T-helper 2 cell treated with Interferon-gamma antibody and Interleukin-4, amounts not matched to agents 5 μg/mL and 100 μg/mL, for 36 hours (primary cell): ENCODE measurements at places on chromosomes 5 and 9.

DNA sequence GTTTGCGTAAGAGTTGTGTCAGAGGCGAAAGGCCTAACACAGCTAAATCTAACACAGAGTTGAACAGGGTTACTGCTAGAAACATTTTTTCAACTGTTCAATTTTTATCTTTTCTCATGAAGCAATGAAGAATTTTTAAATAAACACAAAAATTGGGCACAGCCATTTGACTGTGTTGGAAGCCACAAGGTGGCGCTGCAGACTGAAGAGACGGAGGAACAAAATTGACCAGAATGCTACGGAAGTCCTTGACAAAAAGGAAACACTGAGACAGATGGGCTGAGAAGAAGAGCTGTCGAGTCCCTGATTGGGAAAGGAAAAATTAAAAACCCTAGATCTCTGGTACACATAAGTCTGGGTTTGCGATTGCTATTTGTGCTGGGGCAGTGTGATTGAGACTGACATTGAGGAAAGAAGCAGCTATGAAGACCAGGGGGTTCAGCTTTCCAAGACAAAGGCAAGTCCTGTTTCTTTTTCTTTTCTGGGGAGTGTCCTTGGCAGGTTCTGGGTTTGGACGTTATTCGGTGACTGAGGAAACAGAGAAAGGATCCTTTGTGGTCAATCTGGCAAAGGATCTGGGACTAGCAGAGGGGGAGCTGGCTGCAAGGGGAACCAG, at the start of gene PCDHB9:
TSS of gene PCDHB9 (plus strand) at position 265 of the 616 bp plus-strand sequence. CDS start at position 423, 158 bp downstream.
- no peak within 1 kb of the TSS for H3K27ac ChIP-seq
- H3K36me3 ChIP-seq: peaks cover 11% of the 10 kb centered on the region
- H3K4me1 ChIP-seq: peaks cover 2% of the 10 kb centered on the region
- peak within 1 kb of the TSS; percentile 58 for H3K4me3 ChIP-seq
- no peaks in the 10 kb centered on the region for H3K27me3 ChIP-seq

DNA sequence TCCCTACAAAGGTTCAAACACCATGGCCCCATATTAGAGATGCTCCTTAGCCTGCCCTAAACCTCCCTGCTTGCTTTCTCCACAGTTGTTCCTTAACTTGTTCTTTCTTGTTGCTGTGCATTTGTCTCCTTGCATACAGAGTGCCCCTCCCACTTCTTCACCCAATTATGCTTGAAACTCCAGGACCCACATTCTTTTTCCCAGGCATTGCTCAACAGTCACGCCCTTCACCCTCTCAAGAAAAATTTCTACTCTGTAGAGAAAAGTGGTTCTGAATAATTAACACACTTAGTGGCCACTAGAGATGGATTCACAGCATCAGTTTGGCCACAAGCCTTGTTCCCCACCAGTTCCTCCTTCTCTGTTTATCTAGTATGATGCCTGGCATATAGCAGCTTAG, 57.7 kb downstream of the NREP start:
- H3K4me1 ChIP-seq: peaks cover 12% of the 10 kb centered on the region
- peaks cover 14% of the 10 kb centered on the region for H3K27me3 ChIP-seq
- no peak for DNase-seq

- no peak overlapping the region for H3K27ac ChIP-seq
- H3K27me3 ChIP-seq: no peaks in the 10 kb centered on the region
- H3K4me3 ChIP-seq: no peak overlapping the region
- no peak for DNase-seq
Measured at GRCh38 chr9:126548312-126548711, 65.4 kb upstream of the LMX1B start.

GRCh38 chr5:5295351-5295750, 127.1 kb upstream of the ICE1 start:
- H3K4me1 ChIP-seq: no peaks in the 10 kb centered on the region
- DNase-seq: no peak
- no peak overlapping the region for H3K27ac ChIP-seq
- no peaks in the 10 kb centered on the region for H3K27me3 ChIP-seq
- no peaks in the 10 kb centered on the region for H3K36me3 ChIP-seq

- no peak overlapping the region for H3K27ac ChIP-seq
- peaks cover 9% of the 10 kb centered on the region for H3K36me3 ChIP-seq
- no peaks in the 10 kb centered on the region for H3K4me1 ChIP-seq
- DNase-seq: no peak
- H3K4me3 ChIP-seq: no peak overlapping the region
- no peaks in the 10 kb centered on the region for H3K27me3 ChIP-seq
Measured at GRCh38 chr9:123064716-123065115, 31.2 kb downstream of the GPR21 start.

DNA sequence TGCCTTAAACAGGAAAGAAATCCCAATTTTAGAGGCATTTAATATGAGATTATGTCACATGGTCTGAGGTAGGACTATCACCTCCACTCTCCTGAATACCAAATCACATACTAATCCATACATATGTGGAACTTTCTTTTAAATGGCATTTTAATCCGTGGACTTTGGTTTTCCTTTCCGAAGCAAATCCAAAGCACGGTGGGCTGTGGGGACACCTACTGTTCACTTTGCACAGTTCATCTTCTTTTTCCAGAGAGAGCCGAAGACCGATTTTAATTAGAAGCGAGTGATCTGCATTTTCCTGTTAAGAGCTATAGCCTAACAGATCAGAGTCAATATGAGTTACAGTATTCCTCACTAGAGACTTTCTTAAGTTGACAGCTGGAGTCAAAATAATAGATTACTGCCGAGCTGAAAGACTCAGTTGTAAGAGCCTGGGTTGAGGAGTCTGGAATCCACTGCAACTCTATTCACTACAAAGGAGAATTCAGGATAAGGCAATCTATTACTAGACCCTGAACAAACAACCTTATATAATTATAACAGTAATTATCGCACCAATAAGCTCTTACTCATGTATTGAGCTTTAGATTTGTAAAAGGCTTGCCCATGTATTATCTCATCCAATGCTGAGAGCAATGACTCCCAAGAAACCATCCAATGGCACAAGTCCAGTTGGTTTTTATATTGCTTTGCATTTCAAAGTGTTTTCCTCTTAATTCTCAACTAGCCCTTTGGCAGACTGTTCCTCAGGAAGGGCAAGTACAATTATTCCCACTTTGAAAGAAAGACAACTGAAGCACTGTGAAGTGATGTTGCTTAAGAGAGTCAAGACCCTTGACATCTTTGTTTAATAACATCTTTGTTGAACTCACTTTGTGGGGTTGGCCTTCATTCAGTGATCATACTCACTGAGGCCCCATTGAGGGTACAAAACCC, 144.7 kb downstream of the TRPM6 start:
- no peaks in the 10 kb centered on the region for H3K36me3 ChIP-seq
- no peak for DNase-seq
- peaks cover 7% of the 10 kb centered on the region for H3K27me3 ChIP-seq
- H3K4me3 ChIP-seq: no peak overlapping the region

DNA sequence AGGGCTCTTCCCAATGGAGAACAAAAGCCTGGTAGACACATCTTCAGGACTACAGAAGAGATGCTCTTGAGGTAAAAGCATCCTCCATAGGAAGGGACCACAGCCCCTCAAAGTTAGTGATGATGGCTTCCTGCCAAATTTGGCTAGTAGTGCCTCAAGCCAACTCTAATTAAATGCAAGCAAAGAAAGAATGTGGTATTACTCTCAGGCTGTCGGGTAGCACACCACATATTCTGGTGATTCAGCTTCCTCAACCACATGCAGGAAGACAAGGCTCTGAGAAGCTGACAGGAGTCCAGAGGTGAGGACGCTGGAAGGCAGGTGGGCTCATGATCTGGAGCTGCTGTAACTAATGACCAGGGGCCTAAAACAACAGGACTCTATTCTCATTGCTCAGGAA, 37.2 kb upstream of the S1PR3 start:
- H3K4me3 ChIP-seq: no peak overlapping the region
- H3K4me1 ChIP-seq: peaks cover 32% of the 10 kb centered on the region
- H3K36me3 ChIP-seq: no peaks in the 10 kb centered on the region

DNA sequence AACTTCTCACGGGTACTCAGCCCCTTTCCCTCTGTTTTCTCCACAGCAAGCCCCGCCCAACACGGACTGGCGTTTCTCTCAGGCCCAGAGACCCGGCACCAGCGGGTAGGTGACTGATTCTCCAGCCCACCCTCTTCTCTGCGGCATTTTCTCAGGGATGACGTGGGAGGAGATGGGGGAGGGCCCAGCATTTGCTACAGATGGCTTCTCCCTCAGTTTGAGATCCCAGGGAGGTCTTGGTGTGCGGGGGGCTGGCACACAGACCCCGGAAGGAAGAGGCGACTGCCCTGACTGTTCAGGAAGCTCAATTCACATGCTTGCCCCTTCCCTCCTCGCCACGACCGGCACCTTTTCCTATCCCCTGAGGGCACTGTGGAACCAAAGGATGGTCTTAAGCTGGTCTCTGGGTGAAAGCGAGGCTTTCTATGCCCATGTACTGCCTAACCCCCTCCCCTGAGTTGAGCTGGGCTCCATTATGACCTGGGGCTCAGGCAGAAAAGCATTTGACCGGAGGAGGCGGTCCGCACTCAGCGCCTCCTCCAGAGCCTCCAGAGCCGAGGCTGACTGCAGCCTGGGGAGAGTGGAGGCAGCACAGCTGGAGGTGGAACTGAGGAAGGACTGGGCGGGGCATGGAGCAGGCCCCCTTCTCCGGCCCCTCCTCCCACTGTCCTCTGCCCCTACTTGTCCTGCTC, 6.0 kb downstream of the PCDHGC5 start:
- H3K27me3 ChIP-seq: peaks cover 47% of the 10 kb centered on the region
- H3K36me3 ChIP-seq: no peaks in the 10 kb centered on the region
- H3K4me3 ChIP-seq: no peak overlapping the region
- H3K27ac ChIP-seq: no peak overlapping the region
- H3K4me1 ChIP-seq: peaks cover 3% of the 10 kb centered on the region

GRCh38 chr5:40446910-40447309, 232.8 kb upstream of the PTGER4 start:
- H3K4me3 ChIP-seq: no peak overlapping the region
- H3K4me1 ChIP-seq: peaks cover 11% of the 10 kb centered on the region
- H3K27ac ChIP-seq: no peak overlapping the region
- H3K27me3 ChIP-seq: no peaks in the 10 kb centered on the region
- H3K36me3 ChIP-seq: peaks cover 36% of the 10 kb centered on the region
- no peak for DNase-seq

DNA sequence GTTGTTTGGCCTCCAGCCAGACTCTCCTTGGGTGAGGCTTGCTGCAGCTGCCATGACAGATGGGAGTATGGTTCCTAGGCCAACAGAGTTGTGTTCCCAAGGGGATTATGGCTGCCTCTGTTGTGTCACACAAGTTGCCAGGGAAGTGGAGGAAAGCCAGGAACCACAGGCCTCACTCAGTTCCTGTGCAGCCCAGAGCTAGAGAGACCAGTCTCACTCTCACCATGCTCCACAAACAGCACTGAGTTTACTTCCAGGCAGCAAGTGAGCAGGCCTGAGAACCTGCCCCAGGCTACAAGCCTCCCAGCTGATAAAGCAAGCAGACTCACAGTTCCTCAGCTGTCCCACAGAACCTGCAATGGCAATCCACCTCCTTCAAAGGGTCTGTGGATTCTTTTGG, 273.6 kb upstream of the TAS2R1 start:
- H3K4me1 ChIP-seq: no peaks in the 10 kb centered on the region
- no peaks in the 10 kb centered on the region for H3K27me3 ChIP-seq
- no peak overlapping the region for H3K4me3 ChIP-seq
- no peak overlapping the region for H3K27ac ChIP-seq
- no peaks in the 10 kb centered on the region for H3K36me3 ChIP-seq
- no peak for DNase-seq

DNA sequence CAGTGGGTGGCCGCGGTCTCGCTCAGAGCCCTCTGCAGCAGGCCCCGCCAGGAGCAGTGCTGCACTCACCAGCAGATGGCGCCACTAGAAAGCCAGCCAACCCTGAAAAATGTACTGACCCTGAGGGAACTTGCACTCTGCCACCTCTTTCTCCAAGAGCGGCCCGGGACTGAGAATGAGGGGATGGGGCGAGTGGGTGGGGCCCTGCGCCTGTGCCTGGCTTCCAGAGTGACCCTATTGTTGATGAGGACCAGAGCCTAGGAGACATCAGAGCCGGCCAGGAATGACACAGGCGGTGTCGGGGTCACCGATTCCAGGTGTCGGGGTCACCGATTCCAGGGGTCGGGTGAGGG, 2.9 kb upstream of the IL17B start:
- H3K4me3 ChIP-seq: no peak overlapping the region
- H3K36me3 ChIP-seq: no peaks in the 10 kb centered on the region
- peak; percentile 55 for DNase-seq
- H3K27me3 ChIP-seq: no peaks in the 10 kb centered on the region

DNA sequence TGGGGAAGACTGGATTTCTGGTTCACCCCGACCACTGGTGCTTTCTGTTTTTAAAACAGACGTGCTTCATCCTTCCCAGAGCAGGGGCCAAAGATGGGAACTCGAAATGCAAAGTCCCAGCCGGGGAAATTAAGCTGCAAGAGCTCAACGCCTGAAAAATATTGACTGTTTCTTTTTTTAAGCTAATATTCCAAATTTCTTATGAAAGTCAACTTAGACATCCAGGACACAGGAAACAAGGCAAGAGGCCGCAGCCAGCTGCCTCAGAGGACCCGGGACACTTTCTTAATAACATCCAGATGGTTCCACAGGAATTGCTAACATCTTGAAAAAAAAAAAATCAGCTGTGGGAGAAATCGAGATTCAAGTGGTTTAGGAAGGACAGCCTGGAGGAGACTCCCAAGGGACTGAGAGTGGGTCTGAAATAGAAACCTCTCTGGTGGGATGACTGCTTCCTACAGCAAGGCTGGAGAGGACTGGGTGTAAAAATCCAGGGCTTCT, 144.9 kb downstream of the FGF1 start:
- DNase-seq: no peak
- no peaks in the 10 kb centered on the region for H3K36me3 ChIP-seq
- no peaks in the 10 kb centered on the region for H3K4me1 ChIP-seq
- no peak overlapping the region for H3K27ac ChIP-seq

DNA sequence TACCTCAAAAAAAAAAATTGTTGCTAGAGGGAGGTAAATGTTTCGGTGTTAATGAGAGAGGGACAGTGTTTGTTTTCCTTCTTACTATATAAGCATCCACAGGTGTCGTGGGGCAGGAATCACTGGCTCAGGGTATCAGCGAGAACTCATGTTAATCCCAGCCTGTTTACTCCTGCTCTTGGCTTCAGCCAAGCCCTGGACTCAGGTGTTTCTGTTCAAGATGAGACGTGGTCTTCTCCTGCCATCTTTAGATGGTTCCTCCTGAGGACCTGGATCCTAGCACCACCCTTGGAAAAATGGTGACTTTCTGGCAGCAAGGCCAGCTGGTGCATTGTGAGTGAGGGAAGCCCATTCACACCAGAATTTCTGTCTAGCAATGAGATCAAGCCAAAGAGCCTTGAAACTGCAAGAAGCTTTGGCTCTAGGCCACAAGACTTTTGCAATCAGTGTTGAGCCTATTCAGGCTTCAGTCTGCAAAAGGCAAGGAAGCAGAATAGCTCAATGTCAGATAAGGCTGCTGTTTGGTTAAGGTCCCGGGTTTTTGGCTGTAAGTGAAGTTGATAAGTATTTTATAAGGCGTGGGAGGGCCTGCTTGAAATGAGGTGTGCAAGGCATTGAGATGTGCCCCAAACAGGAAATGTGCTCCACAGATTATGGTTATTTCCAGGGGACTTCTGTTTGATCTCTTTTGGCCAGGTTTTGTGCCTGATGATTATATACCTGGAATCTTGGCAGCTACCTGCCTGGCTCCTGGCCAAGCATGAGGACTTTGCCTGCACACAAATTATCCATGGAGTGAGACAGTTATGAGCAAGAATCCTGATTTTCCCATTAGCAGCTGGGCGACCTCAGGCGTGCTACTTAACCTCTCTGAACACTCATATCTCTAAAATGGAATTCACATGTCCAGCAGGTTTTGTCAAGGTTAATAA, 99.8 kb downstream of the TENT4A start:
- no peak overlapping the region for H3K4me3 ChIP-seq
- peaks cover 4% of the 10 kb centered on the region for H3K27me3 ChIP-seq
- DNase-seq: no peak
- H3K36me3 ChIP-seq: no peaks in the 10 kb centered on the region
